Right atrium auricular region (tissue), 2 donors: ENCODE measurements at places on chromosomes 11 and 22. TPM values are rescaled to one million over a fixed set of nuclear protein-coding genes. Genes with fewer than 3 reads are reported as not detected.

DNA sequence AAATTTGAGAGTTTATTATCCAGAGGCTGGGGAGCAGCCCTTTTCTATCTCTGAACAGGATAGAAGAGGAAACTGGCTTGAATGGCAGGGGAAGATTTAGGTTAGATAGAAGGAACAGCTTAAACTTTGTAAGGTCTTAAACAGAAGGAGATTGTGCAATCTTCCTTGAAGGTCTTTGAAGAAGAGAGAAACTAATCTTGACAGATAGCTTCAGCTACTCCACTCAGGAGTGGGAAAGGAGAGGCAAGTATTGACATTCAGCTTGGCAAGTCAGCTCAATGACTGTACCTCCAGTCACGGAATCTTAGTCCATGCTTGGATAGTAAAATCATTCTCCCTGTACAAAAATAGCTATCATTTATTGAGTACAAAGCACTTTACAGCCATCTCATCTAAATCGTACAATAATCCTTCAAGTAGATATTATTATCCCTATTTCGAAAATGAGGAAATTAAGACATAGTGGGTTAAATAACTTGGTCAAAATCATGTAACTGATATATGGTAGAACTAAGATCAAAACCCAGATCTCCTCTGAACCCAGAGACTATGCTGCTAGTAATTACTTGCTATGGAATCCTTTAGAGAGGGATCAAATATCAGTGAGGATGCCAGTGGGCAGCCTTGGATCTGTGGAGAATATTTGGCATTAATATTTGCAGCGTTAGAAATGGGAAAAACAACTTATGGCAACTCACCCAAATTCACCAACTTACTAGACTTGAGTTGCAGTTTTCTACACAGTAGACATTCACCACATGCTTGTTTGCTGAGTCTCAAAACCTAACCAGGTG, 14.6 kb downstream of the C11orf97 start:
- no peak for DNase-seq

DNA sequence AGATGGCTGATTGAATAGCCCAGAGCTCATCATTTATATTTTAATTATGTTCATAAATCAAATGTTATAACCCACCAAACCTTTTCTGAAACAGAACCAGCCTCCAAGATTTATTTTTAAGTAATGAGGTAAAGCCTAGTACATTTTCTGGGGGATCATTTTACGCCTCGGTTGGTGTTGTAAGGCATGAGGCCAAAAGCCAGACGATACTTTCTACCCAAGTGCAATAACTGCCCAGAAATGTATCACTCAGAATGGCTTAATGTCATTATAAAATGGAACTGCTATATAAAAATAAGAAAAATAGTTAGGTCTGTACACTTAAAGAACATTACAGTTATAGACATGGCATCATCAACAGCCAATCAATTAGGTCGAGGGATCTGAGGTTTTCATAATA, 283.3 kb downstream of the CADM1 start:
- no peak for DNase-seq

The PANX2 gene
- 1.7 TPM for total RNA-seq

- no peak for DNase-seq
Observed at GRCh38 chr11:28461338-28461737, 353.1 kb downstream of the METTL15 start.

- no peak for DNase-seq
Observed at GRCh38 chr22:21568347-21569075, 997 bp downstream of the UBE2L3 start.

The ADM gene
- total RNA-seq, result 217 TPM

GRCh38 chr11:69647390-69647748, 6.4 kb downstream of the CCND1 start:
- no peak for DNase-seq

GRCh38 chr11:17595526-17596309, 48.7 kb downstream of the OTOG start:
- DNase-seq, result no peak

GRCh38 chr11:75050516-75050915, 46.2 kb downstream of the OR2AT4 start:
- no peak for DNase-seq

The GGTLC3 gene
- not detected for total RNA-seq

DNA sequence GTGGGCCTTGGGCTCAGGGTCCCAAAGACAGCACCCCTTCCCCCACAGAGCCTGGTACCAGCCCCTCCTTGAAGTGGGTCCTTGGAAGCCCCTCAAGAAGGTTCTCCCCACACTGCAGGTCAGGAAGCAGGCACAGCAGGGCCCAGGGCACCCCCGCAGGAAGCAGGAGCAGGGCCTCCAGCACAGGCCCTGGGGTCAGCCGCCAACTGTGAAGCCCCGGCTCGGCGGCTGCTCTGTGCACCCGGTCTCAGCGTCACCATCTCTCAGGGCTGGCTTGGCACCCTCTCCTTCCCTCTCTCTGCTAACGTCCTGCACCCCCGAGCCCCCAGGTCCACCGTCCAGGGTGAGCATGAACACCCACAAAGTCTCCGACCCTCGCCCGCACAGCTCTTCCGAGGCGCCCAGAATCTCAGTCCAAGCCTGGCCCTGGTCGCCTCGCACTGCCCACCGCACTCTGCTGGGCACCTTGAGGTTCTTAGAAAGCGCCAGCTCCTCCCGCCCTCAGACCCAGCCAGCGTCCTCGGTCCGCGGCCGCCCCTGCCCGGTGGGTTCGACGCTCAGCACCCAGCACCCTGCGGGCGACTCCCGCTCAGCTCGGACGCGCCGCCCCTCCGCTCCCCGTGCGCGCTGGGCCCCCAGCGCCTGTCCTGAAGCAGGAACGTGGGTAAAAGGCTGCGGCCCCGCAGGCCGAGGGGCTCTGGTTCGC, 1.4 kb upstream of the SIGIRR start:
- DNase-seq, result no peak

The GGT5 gene
- total RNA-seq, result 58.7 TPM

GRCh38 chr22:46471901-46472721, 65.3 kb downstream of the CELSR1 start:
- DNase-seq, result no peak

The ARHGAP1 gene
- 117 TPM for total RNA-seq
